ENCODE measurements at places on chromosomes 6 and 20. TPM values are rescaled to one million over a fixed set of nuclear protein-coding genes. Genes with fewer than 3 reads are reported as not detected.

GRCh38 chr6:157516319-157517026 is 135.5 kb downstream of the ZDHHC14 start:
- H3K4me1 ChIP-seq, result peaks cover 7% of the 10 kb centered on the region
- no peaks in the 10 kb centered on the region for H3K36me3 ChIP-seq
- no peaks in the 10 kb centered on the region for H3K27me3 ChIP-seq

Gene PLN
- not detected for total RNA-seq

GRCh38 chr6:139881728-139882211 is 507.3 kb upstream of the CITED2 start:
- peak; percentile 79 for DNase-seq
- H3K36me3 ChIP-seq, result no peaks in the 10 kb centered on the region
- peaks cover 25% of the 10 kb centered on the region for H3K4me1 ChIP-seq
- H3K4me3 ChIP-seq, result no peak overlapping the region
- H3K27ac ChIP-seq, result peak overlapping the region; percentile 91
- no peaks in the 10 kb centered on the region for H3K27me3 ChIP-seq

Gene SNX14
- 61.3 TPM for total RNA-seq

DNA sequence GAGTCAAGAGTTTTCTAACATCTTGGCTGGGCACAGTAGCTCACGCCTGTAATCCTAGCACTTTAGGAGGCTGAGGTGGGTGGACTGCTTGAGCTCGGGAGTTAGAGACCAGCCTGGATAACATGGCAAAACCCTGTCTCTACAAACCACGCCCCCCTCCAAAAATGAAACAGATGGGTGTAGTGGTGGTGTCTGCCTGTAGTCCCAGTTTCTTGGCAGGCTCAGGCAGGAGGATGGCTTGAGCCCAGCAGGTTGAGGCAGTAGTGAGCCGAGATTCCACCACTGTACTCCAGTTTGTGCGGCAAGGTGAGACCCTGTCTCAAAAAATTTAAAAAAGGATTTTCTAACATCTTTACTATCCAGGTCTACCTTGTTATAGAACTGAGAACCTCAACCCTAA is 22.0 kb downstream of the FAM8A1 start:
- no peaks in the 10 kb centered on the region for H3K27me3 ChIP-seq
- DNase-seq, result no peak
- no peak overlapping the region for H3K27ac ChIP-seq
- no peak overlapping the region for H3K4me3 ChIP-seq
- H3K36me3 ChIP-seq, result peaks cover 89% of the 10 kb centered on the region
- H3K4me1 ChIP-seq, result no peaks in the 10 kb centered on the region

- no peak overlapping the region for H3K27ac ChIP-seq
- H3K27me3 ChIP-seq, result peaks cover 26% of the 10 kb centered on the region
- no peak overlapping the region for H3K4me3 ChIP-seq
- peaks cover 6% of the 10 kb centered on the region for H3K4me1 ChIP-seq
These were observed 35.0 kb downstream of the SYTL3 start for GRCh38 chr6:158684745-158685324.

Data from endodermal cell (in vitro differentiated cells).